ENCODE measurements at places on chromosomes 12 and 14.

GRCh38 chr12:116964054-116965050 lies 53.6 kb downstream of the FBXW8 start:
- DNase-seq: no peak

- no peak for DNase-seq
Observed at GRCh38 chr14:38047195-38047902, 160.4 kb upstream of the SSTR1 start.

DNA sequence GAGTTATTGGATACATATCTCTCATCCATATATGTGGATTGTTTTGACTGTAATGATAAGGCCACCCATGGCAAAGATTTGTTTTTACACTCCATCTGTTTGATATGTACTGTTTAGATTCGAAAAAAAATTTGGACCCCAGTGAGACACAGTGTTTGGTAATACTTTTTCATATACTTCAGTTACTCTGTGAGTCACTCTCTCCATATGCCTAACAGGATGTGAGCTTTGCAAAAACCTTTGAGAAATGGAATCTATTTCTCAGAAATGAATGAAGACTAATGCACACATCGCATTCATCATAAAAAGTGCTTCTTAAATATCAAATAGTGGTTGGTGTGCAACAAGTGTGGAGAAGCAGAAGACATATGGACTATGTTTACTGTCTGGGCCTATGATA lies 781.5 kb downstream of the SLC6A15 start:
- DNase-seq: no peak

DNA sequence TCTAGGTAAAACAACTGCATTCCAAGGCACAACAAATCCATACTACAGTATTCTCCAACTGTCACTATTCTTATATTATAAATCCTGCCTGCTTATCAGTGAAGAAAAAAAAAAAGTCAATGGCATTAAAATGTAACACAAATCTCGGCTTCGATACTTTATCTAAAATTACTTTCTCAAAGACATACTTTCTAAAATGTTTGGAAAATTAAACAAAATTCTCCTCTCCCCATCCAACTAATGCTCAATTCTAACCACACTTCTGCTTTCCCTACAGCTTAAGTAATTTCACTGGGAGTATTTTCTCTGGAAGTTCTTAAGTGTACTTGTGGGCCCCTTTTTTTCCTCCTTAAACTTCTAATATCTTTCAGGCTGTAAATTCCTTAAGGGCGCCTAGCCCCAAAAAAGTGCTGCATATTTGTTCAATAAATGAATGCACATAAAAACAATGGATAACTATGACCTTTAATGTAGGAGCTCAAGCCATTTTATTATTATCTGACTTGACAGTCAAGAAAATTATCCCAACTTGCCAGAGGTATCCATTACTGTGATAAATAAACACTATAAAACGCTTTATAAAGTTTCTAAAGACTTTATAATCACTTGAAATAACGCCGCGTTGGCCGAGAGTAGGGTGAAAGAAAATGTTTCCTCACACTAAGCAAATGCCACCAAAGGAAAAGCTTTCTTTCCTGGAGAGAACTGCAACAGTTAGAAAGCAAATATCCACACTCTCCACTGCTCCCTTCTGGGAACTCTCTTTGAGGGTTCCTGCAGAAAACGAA lies 977 bp downstream of the HEATR5A start:
- no peak for DNase-seq
